ENCODE measurements at places on chromosomes 6 and 20.

GRCh38 chr20:62924442-62925075 lies 1.7 kb downstream of the DIDO1 start:
- peak; percentile 54 for DNase-seq

GRCh38 chr20:31570735-31571617 lies 34.1 kb upstream of the ID1 start:
- peak; percentile 76 for DNase-seq

DNA sequence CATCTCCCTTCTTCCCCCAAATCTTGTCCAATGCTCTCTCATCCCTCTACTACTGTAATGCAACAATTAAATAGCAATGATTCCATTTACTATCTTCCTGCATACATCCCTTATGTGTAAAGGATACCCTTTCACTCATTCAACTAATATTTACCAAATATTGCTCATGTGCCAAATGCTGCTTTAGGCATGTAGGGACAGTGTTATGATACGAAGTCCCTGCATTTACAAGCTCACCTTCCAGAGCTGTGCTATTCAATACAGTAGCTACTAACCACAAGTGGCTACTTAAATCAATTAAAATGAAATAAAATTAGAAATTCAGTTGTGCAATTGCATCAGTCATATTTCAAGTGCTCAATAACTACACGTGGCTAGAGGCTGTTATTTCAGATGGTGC lies 41.1 kb downstream of the GMDS start:
- DNase-seq = no peak

GRCh38 chr20:62406635-62407176 lies 379 bp downstream of the CABLES2 start:
- peak; percentile 24 for DNase-seq

DNA sequence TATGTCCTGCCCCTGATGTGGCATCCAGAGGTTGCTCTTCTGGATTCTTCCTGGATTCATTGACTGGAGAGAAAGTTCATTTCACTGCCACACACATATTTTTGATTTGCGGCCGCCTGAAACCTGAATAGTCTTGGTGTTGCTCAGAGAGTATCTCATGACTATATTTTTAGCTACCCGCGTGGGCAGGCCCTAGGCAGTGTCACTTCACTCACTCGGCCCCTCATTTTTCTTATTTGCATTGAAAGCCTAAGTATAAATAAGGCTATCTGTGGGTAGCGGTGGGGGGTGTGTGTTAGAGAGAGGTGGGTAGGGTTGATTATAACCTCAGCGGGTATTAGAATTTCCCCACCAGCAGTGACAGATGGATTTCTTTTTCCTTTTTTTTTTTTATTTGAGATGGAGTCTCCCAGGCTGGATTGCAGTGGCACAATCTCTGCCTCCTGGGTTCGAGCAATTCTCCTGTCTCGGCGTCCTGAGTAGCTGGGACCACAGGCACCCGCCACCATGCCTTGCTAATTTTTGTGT lies 113.5 kb downstream of the JARID2 start:
- DNase-seq = no peak

- DNase-seq = peak; percentile 15
These were observed 879 bp upstream of the INSM1 start for GRCh38 chr20:20366876-20367574.

- no peak for DNase-seq
These were observed 160.4 kb downstream of the CD83 start for GRCh38 chr6:14278006-14278405.

- no peak for DNase-seq
These were observed 18.2 kb upstream of the GSTA1 start for GRCh38 chr6:52821842-52822241.
